Stimulated activated CD4-positive, alpha-beta T cell treated with anti-CD3 and anti-CD28 coated beads, Interleukin-1b, Interleukin-23, amount 100 ng/mL, for 4 hours (primary cell): ENCODE measurements at places on chromosomes 3 and 15.
A peak's percentile ranks its signal among the peaks of the same experiment; 100 is the strongest.

- no peak for DNase-seq
Measured at GRCh38 chr3:116059421-116060096, 385.7 kb downstream of the LSAMP start.

GRCh38 chr3:122395582-122395981, 11.6 kb downstream of the FAM162A start:
- DNase-seq, result no peak

DNA sequence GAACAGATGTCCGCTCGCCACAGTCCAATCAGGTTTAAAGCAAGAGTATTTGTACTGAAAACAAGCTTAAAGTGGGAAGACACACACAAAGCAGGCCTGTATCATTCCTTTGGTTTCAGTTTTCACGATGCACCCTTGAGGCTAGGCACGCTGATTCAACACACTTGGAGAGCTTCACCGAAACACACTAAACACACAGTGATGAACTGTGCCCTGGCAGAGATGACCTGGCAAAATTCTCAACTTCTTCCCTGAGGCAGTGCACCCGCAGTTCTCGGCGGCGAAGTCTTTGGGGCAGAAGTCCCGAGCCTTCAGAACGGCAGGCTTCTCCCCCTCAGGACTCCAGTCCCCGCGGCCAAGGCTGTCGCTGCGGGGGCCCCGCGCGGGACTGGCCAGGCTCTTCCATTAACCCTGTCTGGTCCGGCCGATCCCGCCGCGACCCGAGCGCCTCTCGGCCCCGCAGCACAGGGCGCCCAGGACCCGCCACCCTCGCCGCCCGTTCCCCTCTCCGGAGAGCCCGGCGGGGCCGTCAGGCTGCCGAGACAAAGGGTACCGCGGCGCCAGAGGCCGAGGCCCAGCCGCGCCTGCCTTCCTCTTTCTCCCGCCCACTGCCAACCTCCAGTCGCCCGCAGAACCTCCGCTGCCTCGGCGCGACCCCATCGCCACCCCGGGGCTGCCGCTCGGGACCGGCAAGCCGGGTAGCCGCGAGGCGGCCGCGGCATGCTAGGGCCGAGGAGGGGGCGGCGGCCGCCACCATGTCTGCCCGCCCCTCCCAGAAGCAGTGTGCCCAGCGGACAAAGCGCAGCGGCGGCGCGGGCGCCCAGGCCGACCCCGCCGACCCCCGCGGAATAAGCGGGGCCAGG, 792 bp downstream of the GABPB1 start:
- peak; percentile 23 for DNase-seq

DNA sequence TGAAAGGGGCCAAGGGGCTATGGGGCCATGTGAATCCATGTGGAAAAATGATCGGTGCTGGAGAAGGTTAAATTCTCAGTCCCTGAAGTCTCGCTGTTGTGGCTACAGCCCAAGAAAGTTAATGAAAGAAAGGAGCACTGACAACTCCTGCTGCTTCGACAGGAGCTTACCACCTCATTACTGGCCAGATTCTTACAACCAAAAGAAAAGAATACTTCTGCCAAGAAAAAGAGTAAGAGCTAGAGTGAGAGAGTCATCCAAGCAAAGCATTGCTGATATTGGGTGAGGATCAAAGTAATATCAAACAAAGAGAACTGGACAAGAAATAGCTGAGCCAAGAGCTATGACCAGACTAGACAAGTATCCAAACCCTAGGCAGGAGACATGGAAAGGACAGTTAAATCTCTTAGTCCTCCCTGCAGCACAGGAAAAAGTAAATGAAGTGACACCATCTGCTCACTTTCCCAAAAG, 348.4 kb upstream of the PLSCR5 start:
- no peak for DNase-seq

- DNase-seq, result no peak
Measured at GRCh38 chr15:99511531-99511865, 54.3 kb upstream of the MEF2A start.

DNA sequence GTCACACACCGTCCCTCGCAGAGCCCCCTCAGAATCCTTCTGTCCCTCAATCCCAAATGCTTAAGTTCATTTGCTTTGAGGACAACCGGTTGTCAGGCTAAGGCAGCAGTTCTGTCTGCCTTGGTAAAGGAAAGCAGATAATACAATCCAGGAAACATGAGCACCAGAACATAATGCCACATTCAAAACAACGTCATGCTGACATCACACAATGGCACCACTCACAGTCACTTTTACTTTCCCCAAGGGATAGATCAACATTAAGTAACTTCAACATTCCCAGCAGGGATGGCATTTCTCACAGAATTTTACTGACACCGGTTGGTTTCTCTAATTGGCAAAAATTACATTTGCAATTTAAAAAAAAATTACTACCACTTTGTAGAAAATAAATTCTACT, 74.6 kb upstream of the PSMD6 start:
- no peak for DNase-seq

DNA sequence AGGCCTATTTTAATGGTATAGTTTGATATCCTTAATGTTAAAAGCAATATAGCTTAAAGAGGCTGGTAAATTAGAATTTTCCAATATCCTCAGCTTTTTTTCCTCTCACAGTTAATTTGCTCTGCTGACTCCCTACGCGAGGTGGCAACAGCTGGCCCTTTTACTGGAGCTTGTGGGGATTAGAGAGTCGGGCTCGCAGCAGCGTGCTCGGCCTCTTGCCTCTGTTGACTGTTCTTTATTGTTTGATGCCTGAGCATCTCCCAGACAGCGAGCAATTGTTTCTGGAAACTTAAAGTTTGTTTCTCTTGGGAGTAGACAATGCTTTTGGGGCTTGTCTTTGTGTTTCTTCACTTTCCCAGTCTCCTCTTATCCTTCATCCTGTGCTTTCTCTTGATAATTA, 80.8 kb downstream of the OPA1 start:
- no peak for DNase-seq

GRCh38 chr3:132879656-132880055, 157.4 kb upstream of the NPHP3 start:
- DNase-seq, result no peak

- no peak for DNase-seq
Measured at GRCh38 chr3:187762792-187763191, 17.5 kb upstream of the BCL6 start.

- no peak for DNase-seq
Measured at GRCh38 chr15:82263350-82263749, 732 bp downstream of the SAXO2 start.

- no peak for DNase-seq
Measured at GRCh38 chr3:124203292-124203691, 211.4 kb upstream of the ROPN1 start.

DNA sequence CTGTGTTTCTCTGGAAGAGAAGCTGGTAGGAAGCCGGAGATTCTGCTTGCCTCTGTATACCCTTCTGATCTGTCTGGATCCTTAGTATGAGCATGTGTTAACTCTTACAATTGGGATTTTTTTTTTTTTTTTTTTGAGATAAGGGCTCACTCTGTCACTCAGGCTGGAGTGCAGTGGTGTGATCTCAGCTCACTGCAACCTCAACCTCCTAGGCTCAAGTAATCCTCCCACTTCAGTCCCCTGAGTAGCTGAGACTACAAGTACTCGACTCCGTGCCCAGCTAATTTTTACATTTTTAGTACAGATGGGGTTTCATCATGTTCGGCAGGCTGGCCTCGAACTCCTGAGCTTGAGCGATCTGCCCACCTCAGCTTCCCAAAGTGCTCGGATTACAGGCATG, 44.5 kb downstream of the RPN1 start:
- no peak for DNase-seq

DNA sequence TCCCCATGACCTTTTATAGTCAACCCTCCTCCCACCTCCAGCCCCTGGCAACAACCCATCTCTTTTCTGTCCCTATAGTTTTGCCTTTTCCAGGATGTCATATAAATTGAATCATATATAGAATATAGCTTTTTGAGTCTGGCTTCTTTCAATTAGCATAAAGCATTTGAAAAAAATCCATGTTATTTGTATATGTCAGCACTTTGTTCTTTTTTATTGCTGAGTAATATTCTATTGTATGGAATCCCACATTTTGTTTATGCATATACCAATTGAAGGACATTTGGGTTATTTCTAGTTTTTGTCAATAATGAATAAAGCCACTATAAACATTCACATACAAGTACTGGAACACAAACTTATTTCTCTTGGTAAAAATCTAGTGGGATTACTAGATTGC, 58.0 kb upstream of the SSR3 start:
- no peak for DNase-seq

- DNase-seq, result no peak
Measured at GRCh38 chr3:103532986-103533385, 1098.2 kb downstream of the ZPLD1 start.

GRCh38 chr15:41584636-41585126, 25.7 kb downstream of the TYRO3 start:
- DNase-seq, result no peak

DNA sequence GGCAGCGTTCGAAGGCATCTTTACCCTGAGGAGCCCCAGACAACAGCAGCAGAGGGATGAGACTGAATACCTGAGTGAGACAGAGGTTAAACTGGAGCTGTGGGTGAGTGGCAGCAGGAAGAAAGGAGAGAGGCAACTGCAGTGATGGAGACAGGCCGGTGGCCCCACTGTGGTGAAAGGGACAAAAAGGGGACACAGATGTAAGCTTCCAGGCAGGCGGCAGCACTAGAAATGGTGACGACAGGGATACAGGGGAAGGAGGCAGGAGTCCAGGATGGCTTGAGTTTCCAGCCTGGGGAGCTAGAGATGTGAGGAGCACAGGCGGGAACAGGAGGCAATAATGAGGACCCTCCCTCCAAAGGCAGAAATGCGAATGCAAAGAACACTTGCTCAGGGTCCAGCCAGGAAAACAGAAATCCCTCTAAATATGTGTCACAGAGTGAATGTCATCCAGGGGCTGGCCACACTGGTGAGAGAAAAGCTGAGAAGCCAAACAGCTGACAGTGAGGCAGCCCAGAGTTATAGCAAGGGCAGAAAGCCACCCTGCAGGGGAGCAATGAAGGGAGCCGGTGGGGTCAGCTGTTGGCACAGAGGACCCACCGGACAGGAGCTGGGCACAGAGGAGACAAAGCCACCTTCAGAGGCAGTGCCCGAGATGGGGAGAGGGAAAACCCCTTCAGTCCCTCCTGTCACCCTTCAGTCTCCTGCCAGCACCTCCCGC, 70.1 kb downstream of the TBC1D2B start:
- DNase-seq, result no peak

DNA sequence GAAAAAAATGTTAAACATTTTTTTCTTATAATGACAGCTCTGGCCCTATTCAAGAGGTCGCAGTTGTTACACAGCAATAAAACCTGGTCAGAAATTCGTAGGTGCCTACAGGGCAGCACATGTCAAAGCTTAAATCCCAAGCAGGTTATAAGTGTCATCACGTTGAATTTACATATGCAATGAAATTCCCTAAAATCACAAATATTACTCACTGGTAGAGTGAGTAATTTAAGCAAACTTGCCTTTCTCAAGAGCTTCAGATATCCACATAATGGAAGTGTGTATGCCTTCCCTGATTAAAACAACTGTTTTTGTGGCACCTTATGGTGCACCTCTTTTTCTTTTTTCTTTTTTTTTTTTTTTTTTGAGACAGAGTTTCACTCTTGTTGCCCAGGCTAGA, 90.7 kb upstream of the FNDC3B start:
- no peak for DNase-seq

DNA sequence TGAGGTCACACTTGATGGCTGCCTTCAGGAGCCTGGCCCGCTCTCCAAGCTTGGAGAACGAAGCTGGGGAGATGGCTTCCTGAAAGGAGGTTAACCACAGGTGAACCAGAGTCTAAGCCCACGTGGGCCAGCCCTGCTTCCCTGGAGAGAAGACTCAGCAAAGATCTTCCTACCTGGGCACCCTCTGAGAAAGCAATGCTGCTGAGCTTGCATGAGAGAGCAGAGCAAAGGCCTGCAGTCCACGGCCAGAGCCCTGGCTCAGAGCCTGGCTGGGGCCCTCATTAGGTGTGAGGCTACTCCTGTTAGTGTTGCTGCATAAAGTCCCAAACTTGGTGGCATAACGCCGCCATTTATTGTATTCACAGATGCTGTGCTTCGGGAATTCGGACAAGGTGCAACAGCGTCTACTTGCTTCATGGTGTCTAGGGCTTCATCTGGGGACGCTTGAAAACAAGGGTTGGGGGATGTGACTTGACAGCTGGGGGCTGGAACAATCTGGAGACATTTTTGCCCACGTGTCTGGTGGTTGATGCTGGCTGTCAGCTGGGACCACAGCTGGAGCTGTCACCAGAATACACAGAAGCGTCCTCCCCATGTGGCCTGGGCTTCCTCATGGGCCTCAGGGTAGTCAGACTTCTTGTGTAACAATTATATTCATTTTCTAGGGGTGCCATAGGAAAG, 87.9 kb upstream of the MEF2A start:
- DNase-seq, result no peak

DNA sequence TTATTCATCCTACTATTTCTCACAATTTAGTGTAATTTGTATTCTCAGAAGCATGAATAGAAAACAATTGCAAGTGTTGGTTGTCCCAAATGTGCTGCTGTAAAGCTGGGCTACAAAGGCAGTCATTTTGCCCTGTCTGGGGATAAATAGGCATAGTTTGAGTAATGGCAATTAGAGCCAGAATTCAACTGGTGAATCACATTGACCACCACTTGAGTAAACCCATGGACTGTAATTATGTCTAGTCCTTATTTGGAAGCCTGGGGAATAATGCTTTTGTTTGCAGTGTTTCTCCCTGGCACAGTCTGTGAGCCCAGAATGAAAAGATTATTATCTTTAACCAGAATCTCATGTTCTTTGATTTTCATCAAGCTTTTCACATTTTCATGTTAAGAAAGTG, 30.5 kb upstream of the CHL1 start:
- no peak for DNase-seq

GRCh38 chr3:35502699-35503098, 136.6 kb upstream of the ARPP21 start:
- DNase-seq, result no peak

GRCh38 chr3:156188757-156189156, 68.4 kb downstream of the KCNAB1 start:
- no peak for DNase-seq
